ENCODE measurements at places on chromosomes 7 and 10.

DNA sequence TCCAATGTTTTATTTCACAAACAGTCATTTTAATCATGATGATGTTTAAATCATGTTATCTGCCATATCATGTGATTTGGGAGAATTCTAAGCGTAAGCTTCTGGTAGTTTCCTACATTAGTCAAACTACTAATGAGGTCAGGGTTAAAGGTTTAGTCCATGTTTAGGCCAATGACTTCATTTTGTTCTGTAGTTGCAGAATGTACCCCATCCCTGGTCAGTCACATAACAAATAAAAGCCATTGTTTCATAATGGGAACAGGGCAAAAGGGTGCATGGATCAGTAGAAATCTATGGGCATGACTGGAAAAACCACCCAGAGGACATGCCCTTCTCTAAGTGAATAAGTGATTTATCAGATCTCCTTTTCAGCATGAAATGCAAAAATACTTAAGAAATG, 138.4 kb upstream of the ABCB5 start:
- no peak for DNase-seq

DNA sequence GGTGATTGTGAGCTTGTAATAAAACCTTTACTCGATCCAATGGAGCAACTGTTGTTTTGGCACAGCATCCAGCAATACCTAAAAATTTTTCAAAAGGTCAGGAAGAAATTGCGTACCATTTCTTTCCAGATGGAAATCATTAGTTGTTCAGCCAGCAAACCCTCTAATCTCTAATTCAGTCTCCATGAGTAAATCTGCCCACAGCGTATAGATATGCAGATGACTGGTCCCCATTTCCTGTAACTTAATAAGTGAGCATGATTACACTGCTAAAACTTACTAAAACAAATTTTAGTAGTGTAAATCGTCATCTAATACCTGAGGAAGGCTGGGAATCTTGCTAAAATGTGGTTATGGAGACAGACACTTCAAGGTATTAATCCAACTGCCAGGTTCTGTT, 10.6 kb downstream of the SLC25A16 start:
- DNase-seq = no peak

DNA sequence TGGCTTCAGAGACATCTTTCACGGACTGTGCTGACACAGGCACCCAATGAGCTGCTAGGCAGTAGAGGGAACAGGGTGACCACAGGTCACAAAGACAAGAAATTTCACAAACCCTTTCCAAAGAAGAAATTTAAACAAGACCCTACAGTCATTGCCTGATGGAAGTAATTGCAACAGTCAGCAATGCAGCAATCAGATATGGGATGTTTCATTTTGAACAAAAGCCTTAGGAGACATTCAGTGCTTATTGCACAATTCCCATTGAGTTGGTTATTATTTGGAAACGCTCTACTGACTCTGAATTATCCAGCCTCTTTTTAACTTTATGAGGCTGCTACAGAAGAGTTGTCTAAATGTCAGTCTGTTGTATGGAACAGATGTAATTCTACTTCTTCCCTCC, 85.5 kb downstream of the ETV1 start:
- DNase-seq = no peak

DNA sequence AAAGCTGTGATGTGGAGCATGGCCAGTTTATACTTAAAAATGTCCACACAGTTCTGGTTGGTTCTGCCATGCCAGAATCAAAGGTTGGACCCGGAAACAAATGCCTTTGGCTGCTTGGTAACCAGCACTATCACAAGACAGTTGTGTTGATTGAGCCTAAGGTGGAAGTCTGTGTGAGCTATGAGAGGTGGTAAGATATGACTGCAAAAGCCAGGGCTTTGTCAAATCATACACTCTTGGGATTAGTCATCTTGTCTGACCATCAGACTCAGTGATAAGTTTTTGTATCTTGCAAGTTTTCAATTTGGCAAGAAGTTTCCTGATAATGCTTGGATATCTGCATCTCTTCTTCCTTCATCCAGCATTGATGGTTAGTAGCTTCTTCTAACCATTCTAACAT, 35.5 kb downstream of the GPR141 start:
- no peak for DNase-seq

DNA sequence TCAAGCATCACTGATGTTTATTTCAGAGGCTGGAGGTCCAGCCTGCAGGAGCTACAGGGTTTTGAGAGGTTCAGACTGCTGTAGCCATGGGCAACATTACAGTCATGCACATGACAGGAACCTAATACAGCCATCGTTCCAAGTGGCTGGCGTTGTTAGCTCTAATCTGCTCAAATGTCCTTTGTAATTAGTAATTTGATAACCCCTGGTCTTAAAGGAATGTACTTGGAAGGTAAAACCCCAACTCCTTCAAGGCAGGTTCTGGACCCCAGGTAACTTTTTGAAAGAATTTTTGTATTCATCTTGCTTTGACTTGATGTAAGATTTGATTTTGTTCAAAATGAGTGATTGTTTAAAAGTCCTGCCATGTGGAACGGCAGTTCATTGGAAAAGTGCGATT, 34.7 kb upstream of the FOXI2 start:
- DNase-seq = no peak

- DNase-seq = no peak
These were observed 203.9 kb upstream of the PCLO start for GRCh38 chr7:83366629-83367028.

GRCh38 chr10:102505462-102506115, 1.8 kb downstream of the SUFU start:
- DNase-seq = no peak

- no peak for DNase-seq
These were observed 32.5 kb downstream of the C7orf33 start for GRCh38 chr7:148622887-148623585.

DNA sequence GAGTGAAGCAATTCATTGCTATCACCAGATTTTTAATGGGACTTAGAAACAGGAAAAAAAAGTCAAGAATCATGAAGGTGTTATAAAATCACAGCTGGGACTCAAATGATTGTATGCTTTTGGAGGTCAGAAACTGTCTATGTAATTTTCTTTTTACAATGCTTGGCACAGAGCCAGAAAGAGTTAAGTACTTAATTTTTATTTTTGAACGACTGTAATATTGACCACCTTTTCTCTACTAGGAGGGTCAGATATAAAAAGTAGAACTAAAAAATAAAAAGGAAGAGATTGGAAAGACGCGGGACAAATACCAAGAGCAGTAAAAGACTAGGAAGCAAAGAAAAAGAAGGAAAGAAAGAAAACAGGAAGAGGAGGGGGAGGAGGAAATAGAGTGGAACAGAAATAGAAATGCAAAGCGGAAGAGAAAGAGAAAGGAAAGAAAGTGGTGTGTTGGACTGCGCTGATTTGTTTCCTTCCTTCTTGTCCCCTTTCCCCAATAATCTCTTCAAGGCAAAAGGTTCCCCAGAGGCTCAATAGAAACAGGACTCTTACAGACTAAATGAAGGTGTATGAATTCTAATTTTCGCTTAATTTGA, 23.2 kb upstream of the C1GALT1 start:
- no peak for DNase-seq

GRCh38 chr10:61684894-61685507, 22.3 kb downstream of the CABCOCO1 start:
- DNase-seq = no peak

DNA sequence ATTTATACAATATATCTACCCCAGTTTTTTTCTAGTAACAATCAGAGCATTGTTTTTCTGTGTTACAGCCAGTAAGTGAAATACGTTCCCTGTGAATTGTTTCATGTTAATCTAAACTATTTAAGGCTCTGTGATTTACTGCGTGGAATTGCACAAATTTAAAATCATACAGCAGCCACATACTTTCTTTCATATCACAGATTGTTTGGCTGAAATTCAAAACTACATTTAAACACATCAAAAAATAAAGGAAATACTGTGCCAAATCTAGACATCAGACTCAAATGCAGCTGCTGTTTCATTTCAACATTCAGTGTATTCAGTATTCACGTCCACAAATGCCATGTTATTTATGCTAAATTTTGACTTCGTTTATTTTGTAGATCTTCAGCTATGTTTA, 242.6 kb upstream of the HGF start:
- no peak for DNase-seq

- DNase-seq = no peak
These were observed 468.4 kb downstream of the TCERG1L start for GRCh38 chr10:130843051-130843653.

DNA sequence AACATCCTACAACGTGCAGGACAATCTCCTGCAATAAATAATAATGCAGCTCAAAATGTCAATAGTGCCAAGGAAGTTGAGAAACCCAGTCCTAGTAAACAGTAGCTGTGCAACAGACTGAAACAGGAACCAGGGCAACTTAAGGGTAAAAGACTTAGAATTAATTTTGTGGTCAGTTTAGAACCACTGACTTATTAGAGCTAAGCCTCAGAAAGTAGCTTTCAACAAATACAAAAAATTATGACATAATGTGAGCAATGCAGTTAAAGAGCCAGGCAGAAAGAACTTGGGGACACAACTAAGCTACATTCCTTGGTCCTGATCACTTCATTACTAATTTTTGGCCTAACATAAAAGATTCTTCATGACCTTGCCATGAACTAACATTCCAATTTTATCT, 195.4 kb downstream of the MACC1 start:
- no peak for DNase-seq

DNA sequence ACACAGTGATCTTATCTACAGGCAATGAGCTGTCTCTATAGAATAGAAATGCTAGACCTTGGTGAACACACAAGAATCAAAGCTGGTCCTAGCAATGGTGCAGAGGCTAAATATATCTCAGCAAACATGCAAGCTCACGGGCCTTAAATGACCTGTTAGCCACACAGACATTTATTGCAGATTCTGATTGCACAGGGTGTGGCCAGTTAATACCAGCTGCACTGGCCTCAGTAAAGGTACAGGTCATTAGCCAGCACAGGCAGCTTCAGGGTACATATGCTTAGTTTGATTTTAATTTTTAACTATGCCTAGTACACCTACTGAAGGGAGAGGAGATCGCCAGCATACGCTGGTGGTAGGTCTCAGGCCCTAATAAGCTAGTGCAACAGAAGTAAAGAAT, 265.4 kb upstream of the DGKB start:
- DNase-seq = no peak

GRCh38 chr10:132399117-132400035, 2.4 kb downstream of the PWWP2B start:
- DNase-seq = no peak

DNA sequence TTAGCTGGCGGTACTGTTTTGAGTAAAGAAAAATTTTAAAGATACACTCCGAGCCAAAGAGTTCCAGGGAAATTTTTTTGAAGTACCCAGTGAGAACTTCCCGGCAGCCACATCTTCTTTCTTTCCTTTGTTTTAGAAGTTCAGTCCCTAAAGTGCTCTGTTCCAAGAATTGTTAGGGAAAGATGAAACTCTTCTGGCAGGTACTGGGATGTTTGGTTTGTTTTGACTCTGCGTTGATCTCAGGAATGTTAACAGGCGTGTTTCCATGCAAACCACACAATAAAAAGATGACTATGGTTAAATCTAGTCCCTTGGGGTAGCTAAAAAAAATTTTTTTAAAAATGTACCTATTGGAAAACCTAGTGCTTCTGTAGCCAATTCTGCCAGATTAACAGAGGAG, 224.7 kb upstream of the PHYHIPL start:
- DNase-seq = no peak

DNA sequence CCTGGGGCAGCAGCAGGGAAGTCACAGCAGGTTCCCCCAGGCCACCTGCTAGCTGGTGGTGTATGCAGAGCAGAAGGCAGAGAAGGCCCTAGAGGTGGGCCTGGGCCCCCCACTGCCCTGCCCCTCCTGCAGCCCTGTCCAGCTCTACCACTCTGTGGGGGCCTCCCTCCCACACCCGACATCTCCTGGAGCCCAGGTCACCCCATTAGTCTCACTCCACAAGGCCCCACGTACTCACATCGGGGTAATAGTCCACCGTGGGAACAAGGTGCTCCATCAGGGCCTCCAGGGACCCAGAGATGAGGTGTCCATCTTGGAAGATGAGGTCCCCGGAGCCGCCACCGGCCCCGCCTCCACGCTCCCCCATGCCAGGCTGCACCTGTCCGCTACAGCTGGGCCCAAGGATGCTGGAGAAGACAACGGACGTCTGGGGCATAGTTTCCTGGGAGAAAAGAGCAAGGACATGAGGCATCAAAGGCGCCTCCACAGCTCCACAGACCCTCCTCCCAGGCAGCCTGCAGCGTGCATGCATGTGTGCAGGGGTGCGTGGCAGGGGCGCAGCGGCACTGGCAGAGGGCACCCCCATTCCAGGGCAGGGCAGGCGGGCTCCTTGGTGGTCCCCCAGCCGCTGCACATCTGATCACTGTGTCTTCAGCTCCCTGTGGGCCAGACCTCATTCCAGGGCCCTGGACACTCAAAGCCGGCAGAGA, 61.0 kb downstream of the RASGEF1A start:
- no peak for DNase-seq

DNA sequence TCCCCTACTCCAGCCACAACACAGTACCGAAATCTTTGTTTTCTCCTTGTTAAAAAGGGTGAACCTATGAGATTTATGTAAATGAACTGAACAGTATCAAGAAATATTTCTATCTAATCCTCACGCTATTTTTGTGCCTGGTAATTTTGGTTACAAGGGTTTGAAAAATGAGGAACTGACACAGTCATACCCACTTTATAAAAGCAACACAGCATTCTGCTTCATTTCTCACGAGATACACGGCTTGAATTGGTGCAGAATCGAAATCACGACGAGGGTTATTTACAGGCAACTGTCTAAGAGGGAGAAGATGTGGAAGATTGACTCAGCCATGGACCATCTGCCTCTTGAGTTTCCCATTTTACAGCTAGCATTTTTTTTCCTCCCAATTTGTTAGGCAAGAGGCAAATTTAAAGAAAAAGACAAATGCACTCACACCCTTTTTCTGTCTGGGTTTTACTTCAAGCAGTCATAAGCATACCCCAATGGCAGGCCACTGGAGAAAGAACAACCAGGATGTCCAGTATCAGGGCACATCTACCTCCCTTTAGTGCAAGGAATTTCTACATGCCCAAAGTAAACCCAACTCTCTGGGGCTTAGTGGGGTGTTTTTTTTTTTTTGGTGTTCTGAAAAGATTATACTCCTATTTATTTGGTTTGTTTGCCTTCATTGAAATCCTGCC, 108.1 kb downstream of the ITGB8 start:
- no peak for DNase-seq

DNA sequence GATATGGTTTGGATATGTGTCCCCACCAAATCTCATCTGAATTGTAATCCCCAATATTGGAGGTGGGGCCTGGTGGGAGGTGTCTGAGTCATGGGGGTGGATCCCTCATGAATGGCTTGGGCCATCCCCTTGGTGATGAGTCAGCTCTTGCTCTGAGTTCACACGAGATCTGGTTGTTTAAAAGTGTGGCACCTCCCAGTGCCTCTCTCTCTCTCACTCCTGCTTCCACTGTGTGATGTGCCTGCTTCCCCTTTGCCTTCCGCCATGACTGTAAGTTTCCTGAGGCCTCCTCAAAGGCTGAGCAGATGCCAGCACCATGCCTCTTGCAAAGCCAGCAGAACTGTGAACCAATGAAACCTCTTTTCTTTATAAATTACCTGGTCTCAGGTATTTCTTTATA, 4.8 kb upstream of the GCK start:
- no peak for DNase-seq
